ENCODE measurements at places on chromosomes 1 and 21. TPM values are rescaled to one million over a fixed set of nuclear protein-coding genes. Genes with fewer than 3 reads are reported as not detected.

DNA sequence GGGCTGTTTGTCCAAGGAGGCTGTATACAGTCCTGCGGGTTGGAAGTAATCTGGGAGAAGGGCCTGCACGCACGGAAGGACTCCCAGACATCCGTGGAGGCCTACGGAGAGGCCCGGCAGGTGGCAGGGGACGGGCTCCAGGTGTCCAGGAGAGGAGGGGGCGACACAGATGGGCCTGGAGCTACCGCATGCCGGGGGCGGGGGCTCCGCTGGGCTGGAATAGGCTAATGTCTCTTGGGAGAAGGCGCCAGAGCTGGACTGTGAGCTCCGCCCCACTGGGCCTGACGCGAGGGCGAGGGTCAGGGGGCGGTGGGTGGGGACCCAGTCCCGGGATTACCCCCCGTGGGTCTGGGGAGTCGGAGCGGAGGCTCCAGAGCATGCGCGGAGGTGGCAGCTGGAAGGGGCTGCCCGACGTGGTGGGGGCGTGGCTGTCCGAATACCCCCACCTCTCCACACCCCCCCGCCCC lies 659 bp downstream of the AGO1 start:
- peak; percentile 16 for DNase-seq
- H3K27me3 ChIP-seq, result no peaks in the 10 kb centered on the region
- peak overlapping the region; percentile 30 for H3K27ac ChIP-seq
- 0 out of 2 replicates have a peak, but pooled peaks cover 1% of the 10 kb centered on the region for H3K36me3 ChIP-seq
- H3K4me1 ChIP-seq, result peaks cover 14% of the 10 kb centered on the region
- H3K4me3 ChIP-seq, result peak overlapping the region; percentile 96

GRCh38 chr1:165524639-165525285 lies 19.0 kb upstream of the LRRC52 start:
- no peak overlapping the region for H3K27ac ChIP-seq
- H3K4me1 ChIP-seq, result no peaks in the 10 kb centered on the region
- H3K27me3 ChIP-seq, result no peaks in the 10 kb centered on the region
- no peak for DNase-seq
- no peak overlapping the region for H3K4me3 ChIP-seq
- H3K36me3 ChIP-seq, result no peaks in the 10 kb centered on the region

GRCh38 chr21:15171546-15171945 lies 106.7 kb upstream of the NRIP1 start:
- no peaks in the 10 kb centered on the region for H3K36me3 ChIP-seq
- DNase-seq, result no peak
- H3K4me1 ChIP-seq, result no peaks in the 10 kb centered on the region
- H3K27me3 ChIP-seq, result no peaks in the 10 kb centered on the region
- H3K4me3 ChIP-seq, result no peak overlapping the region

DNA sequence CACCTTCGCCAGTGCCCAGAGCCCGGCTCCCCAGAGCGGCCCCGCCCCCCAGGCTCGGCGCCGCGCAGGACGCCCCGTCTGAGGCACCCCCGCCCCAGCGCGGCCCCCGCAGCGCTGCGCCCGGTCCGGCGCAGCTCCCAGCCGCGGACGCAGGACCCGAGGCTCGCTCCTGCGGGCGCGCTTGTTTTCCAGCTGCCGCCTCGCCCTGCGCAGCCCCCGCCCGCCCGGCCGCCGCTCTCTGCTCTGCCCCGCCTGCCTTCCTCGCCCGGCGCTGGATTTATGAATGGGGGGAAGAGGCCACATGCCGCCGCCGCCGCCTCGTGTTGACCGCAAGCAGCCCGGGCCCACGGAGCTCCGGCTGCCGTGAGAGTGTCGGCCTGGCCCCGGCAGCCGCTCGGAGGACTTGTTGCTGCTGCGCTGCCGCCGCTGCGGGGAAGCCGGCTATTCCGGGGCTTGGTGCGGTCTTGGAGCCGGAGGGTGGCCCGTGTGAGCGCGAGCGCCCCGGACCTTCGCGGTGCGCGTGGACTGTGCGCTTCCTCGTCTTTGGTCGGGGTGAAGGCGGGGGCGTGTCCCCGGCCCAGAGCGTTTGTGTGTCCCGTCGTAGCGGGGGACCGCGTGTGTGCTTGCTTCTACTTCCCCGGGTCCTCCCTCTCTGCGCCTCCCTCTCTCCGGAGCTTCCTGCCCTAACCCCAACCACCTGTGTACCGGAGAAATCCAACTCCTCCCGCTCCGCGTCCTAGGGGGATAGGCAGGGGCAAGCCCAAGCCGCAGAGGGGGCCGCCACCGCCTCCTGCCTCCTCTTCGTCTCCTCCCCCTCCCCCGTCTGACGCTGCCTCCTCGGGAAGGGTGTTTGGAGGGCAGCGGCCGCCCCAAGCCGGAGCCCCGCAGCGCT lies 736 bp downstream of the KCNC4 start:
- H3K4me1 ChIP-seq, result no peaks in the 10 kb centered on the region
- DNase-seq, result no peak
- H3K27ac ChIP-seq, result no peak overlapping the region

The ORC1 gene
- 9.7 TPM for total RNA-seq

The TMOD4 gene
- not detected for total RNA-seq

DNA sequence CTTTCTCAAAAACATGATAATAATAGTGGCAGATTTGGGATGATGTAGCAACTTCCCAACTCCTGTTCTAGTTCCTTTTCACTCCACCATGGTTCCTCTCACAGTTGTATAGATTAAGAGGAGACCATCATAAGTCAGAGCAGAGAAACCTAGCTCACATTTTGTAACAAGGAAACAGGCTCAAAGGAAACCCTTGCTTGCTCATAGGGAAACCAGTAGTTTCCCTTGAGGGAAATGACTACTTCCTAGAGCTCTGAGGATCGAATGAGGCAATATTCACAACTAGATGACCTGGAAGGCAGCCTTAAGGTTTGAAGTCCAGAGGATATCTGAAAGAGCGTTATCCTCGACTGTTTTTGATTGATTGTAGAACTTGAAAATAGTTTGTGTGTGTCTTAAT lies 76.1 kb upstream of the C8B start:
- no peak overlapping the region for H3K27ac ChIP-seq
- no peak for DNase-seq
- no peak overlapping the region for H3K4me3 ChIP-seq

DNA sequence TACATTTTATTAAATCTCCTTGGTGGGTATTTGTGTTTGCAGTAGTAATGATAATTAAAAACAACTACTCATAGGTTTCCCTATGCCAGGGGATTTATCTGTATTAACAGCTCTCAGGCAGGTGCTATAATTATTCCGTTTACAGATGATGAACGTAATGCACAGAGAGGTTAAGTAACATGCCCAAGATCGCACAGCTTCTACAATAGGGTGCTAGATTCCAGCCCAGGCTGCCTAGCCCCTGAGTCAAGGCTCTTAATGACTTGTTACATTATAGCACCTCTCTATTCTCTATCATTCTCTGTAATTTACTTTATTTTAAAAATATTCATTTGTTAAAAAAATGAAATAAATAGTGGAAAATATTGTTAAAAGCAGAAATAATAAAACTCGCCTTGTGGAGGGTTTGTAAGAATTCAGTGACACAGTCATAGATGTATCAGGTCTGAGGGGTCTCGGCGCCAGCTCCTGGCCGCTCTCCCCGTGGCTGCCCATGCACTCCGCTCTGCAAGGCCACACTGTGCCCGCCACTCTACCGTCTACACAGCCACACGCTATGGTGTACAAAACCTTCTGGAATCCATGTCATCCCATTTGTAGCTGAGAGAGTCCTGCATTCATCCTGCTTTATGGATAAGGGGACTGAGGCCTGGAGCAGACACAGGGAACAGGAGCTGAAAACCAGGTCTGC lies 562.2 kb downstream of the MATN1 start:
- DNase-seq, result no peak

The EFNA1 gene
- total RNA-seq, result 0.28 TPM

- DNase-seq, result no peak
- no peaks in the 10 kb centered on the region for H3K36me3 ChIP-seq
- no peak overlapping the region for H3K4me3 ChIP-seq
- no peak overlapping the region for H3K27ac ChIP-seq
- H3K27me3 ChIP-seq, result peaks cover 51% of the 10 kb centered on the region
These were observed 9.8 kb upstream of the RHBG start for GRCh38 chr1:156359249-156359648.

GRCh38 chr1:65820983-65821382 lies 28.3 kb downstream of the PDE4B start:
- H3K4me3 ChIP-seq, result no peak overlapping the region
- no peak overlapping the region for H3K27ac ChIP-seq
- peaks cover 5% of the 10 kb centered on the region for H3K4me1 ChIP-seq
- peak; percentile 97 for DNase-seq

The SLAMF9 gene
- 0.28 TPM for total RNA-seq

The LRP8 gene
- total RNA-seq, result 11.1 TPM

DNA sequence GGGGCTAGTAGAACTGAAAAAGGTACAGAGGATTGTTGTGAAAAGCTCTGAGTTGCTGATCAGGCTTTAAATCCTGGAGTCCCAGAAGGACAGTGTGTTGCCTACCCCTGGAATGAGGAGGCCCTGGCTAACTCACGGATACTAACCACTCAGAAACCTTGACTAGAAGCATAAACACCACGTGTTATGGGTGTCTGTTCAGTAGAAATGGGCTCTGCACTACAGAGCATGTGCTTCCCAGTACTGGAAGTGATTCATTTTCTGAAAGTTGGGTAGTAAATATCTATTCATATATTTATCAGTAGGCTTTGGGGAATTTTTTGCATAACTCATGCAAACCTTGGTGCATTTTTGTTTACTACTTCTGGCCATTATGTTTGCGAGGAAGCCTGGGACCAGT lies 15.1 kb upstream of the CLCA1 start:
- H3K36me3 ChIP-seq, result no peaks in the 10 kb centered on the region
- no peak overlapping the region for H3K27ac ChIP-seq
- no peak overlapping the region for H3K4me3 ChIP-seq
- no peaks in the 10 kb centered on the region for H3K27me3 ChIP-seq
- no peaks in the 10 kb centered on the region for H3K4me1 ChIP-seq

GRCh38 chr1:213984387-213985208 lies 3.2 kb upstream of the PROX1 start:
- no peak overlapping the region for H3K4me3 ChIP-seq
- no peaks in the 10 kb centered on the region for H3K36me3 ChIP-seq

DNA sequence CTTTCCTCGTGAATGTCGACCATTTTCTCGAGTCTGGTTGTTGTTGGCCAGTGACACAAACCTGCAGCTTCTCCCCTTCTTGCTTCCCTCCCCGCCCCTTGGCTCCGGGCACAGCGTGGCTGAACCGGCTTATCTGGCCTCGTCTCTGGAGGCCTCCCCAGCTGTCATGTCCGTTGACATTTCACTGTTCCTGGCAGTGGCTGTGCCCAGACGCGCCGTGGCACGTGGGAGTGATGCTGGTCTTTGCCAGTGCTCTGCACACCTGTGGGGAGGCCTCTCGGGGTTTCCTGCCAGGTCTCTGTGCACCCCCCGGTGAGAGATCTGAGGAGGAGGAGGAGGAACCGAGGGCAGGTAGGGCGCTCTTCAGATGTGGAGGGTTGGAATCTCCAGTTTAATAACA lies 23.7 kb downstream of the SKI start:
- H3K4me1 ChIP-seq, result peaks cover 19% of the 10 kb centered on the region
- H3K4me3 ChIP-seq, result no peak overlapping the region
- DNase-seq, result no peak
- no peak overlapping the region for H3K27ac ChIP-seq
- H3K36me3 ChIP-seq, result peaks cover 14% of the 10 kb centered on the region
- H3K27me3 ChIP-seq, result no peaks in the 10 kb centered on the region

DNA sequence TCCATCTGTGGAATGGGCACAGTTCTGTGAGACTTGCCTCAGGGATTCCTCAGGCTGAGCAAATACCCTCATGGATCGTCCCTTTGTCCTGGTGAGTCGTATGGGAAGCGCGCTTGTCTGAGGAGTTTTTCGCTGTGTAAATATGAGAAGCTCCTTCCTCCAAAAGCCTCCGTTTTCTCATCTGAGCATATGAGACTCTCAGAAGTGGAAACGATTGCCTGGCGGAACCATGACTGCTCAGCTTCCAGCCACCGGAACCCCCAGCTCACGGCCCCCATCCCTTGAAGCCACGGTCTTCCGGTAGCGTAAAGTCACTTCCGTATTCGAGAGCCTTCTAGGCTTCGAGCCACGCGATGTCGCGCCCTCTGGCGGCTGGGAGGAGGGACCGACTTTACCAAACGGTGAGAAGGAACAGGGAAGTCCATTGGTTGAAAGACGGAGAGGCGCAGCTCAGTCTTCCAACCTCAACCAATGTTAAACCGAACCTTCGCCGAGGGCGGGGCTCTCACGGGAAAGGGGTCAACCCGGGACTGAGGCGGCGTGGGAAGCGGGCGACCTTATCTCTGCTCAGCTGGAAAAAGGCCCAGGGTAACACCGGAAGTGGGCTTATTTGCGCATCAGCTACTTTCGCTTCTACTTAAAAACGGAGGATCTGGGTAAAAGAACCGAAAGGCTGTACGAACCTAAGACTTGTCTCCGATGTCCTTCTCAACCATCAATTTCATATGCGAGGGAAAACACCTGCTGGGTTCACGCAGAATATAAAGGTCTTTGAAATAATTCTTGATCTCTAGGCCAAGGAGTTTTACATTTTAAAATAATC lies 46.3 kb downstream of the AZIN2 start:
- peak; percentile 100 for DNase-seq
- peak overlapping the region; percentile 95 for H3K27ac ChIP-seq
- peaks cover 3% of the 10 kb centered on the region for H3K4me1 ChIP-seq
- no peaks in the 10 kb centered on the region for H3K36me3 ChIP-seq
- H3K4me3 ChIP-seq, result peak overlapping the region; percentile 74

The MROH7 gene
- not detected for total RNA-seq

DNA sequence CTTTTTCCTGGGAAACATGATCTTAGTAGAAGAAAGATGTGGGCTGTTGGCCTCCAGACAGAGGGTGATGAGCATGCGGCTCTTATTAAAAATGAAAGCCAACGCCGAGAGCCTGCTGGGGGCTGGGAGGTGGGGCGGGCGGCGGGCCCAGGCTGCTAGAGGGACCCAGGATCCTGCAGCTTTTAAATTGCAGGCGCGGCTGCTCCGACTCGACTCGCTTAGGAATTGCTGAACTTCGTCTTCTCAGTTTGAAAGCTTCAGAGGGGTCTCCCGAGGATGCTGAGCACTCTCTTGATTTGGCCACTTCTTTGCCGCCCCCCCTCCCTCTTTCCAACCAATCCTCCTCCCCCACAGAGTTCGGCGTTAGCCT lies 1.2 kb downstream of the AGPAT3 start:
- peak overlapping the region; percentile 90 for H3K4me3 ChIP-seq
- peaks cover 10% of the 10 kb centered on the region for H3K36me3 ChIP-seq
- DNase-seq, result peak; percentile 57
- H3K27me3 ChIP-seq, result no peaks in the 10 kb centered on the region
- peaks cover 12% of the 10 kb centered on the region for H3K4me1 ChIP-seq
- H3K27ac ChIP-seq, result peak overlapping the region; percentile 95

GRCh38 chr1:50704126-50704525 lies 255.9 kb downstream of the FAF1 start:
- peak; percentile 41 for DNase-seq
- no peak overlapping the region for H3K4me3 ChIP-seq
- no peaks in the 10 kb centered on the region for H3K4me1 ChIP-seq
- H3K27ac ChIP-seq, result no peak overlapping the region
- no peaks in the 10 kb centered on the region for H3K36me3 ChIP-seq
- no peaks in the 10 kb centered on the region for H3K27me3 ChIP-seq

The OR6N1 gene
- not detected for total RNA-seq

The DDAH1 gene
- total RNA-seq, result 94.5 TPM

DNA sequence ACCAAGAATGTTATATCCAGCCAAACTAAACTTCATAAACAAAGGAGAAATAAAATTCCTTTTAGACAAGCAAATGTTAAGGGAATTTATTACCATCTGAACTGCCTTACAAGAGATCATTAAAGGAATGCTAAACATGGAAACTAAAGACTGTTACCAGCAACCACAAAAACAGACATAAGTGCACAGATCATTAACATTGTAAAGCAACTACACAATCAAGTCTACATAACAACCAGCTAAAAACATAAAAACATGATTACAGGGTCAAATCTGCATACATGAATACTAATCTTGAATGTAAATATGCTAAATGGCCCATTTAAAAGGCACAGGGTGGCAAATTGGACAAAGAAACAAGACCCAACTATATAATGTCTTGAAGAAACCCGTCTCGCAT lies 211.0 kb upstream of the PBX1 start:
- no peak for DNase-seq
- no peak overlapping the region for H3K27ac ChIP-seq
- no peaks in the 10 kb centered on the region for H3K36me3 ChIP-seq
- H3K4me1 ChIP-seq, result no peaks in the 10 kb centered on the region
